M059J (cell line): ENCODE measurements at places on chromosomes 12 and 14.
A peak's percentile ranks its signal among the peaks of the same experiment; 100 is the strongest.

DNA sequence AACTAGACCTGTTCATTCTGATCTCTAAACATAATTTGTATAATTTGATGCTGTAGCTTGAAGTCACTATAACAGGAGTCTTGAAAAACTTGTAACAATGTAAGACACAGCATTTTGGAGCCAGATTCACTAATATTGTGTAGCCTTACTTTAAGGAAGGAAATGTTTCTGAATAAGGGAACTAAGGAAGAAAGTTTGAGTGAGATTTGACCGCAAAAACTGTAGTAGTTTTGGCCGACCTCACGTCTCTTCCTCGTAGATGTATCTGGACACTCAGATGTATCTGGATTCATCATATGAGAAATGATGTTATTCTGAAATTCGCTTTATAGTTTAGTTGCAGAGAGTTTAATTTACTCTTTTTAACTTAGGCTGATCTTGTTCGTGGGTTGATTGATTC, 13.9 kb upstream of the DNAH10 start:
- no peak for DNase-seq

DNA sequence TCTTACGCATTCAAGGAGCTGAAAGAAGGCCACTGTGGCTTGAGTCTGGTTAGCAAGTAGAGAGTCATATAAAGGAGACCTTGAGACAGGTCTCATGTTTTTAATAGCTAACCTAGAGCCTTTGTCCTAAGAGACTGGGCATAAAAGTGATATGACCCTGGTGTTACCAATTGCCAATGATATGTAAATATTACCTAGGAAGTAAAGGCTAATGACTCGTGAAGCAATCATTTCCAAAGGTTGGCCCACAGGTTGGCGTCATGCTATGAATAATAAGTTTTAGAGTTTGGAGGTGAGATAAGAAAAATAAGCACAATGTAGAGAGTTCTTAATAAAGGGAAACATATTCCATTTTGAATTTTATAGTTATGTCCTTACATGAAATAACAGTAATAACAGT, 116.6 kb upstream of the PLEKHA5 start:
- DNase-seq = peak; percentile 53

DNA sequence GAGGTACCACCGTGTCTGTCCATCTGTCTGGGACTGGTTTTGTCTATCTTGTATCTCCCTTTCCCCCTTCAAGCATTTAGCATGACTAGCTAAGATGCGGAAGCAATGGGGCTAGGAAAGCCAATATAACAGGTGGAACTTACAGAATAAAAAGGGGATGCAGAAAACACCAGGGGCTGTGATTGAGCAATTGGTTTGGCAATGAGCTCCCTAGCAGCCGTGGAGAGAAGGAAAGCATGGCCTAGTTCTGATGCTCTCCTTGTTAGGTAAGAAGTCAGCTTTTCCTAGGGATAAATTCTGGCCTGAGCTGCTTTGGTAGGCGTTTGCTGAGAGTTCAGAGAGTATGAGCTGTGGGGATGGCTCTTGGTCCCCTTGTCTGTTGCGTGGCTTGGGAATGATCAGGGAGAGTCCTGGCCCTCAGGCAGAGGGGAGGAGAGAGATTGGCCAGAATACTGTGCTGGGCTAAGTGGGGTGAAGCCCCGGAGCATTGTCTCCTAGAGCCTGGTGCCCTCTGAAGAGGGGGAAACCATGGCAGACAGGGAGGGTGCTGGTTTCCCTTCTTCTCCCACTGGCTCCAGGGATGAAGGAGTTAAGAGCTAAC, 7.1 kb downstream of the SETD1B start:
- DNase-seq = no peak

GRCh38 chr12:113239288-113239771, 18.1 kb downstream of the TPCN1 start:
- no peak for DNase-seq

DNA sequence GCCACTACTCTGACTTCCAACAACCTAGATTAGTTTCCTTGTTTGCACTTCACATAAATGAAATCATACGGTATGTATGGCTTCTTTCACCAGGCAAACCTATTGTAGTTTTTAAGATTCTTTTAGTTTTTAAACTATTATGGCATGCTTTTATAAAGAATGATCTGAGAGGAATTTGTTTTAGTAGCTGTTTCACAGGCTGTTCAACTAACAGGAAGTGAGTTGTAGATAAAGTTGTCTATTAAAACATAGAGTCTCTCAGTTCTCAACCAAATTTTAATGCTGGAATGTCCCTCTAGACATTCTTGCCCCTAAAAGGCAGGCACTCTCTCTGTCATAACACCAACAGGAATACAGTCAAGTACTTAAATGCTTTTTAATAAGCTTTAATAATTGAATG, 102.7 kb upstream of the DACT1 start:
- DNase-seq = no peak
